ENCODE measurements at places on chromosomes 16 and 17.

DNA sequence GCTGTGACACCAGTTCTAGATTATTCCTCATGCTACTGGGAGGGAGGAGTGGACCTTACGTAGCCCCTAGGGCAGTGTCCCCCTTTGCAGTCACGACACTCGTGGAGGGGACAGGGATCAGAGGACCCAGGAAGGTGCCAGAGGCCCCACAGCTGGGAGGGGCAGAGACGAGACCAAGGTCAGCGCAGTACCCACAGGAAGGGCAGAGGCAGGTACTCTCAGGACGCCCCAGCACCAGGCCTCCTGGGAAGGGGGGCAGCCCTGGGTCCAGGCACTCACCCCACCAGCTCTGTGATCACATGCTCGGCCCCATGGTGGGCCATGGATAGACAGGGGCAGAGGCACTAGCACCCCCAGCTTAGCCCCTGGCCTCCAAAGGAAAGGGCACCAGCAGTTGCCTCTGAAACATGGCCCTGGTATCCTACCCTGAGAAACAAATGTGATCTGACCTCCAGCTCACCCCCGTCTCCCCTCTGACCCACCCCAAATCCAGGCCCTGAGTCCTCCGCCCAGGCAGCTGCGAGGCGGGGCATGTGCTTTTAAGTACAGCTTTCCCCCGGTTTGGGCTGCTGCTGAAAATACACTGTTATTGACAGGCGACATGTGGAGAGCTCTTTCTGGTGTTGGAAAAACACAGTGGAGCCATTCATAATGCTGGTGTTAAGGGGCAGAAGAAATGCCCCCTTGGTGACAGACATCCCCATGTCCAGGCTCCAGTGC, 361.9 kb downstream of the C16orf95 start:
- no peak for DNase-seq

GRCh38 chr16:73113336-73113735, 65.4 kb upstream of the ZFHX3 start:
- no peak for DNase-seq

- no peak for DNase-seq
These were observed 117.9 kb upstream of the MYOCD start for GRCh38 chr17:12547831-12548230.

GRCh38 chr16:7584561-7584960, 251.9 kb downstream of the RBFOX1 start:
- no peak for DNase-seq

- no peak for DNase-seq
These were observed 195.9 kb upstream of the PMFBP1 start for GRCh38 chr16:72367851-72368250.

- DNase-seq = no peak
These were observed 19.5 kb downstream of the MPHOSPH6 start for GRCh38 chr16:82150549-82150948.

DNA sequence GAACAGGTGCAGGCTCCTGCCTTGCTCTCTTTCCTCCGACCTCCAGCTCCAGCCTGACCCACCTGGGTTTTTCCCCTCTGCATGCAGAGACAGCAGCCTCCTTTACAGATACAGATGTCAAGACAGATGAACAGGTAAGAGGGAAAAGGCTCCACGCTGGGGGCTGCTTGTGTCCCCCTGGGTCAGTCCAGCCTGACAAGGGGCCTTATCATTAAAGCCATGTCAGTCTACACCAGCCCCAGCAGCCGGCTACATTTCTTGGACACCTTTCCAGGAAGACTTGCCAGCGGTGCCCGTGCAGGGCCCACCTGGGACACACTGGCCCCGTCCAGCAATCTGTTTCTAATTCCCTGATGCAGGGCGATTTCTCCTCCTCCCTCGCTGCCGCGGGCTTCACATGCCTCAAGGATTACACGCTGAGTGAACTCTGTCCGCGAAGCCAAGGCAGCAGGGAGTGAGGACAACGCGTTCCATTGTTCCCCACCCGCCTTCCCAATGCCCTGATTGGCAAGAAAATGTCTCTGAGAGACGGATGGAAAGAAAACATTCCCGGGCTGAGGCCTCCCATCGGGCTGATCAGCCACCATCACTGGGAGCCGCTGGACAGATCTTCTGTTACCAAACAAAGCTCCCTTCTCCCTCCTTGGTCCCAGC, 184.7 kb downstream of the C16orf95 start:
- DNase-seq = no peak

DNA sequence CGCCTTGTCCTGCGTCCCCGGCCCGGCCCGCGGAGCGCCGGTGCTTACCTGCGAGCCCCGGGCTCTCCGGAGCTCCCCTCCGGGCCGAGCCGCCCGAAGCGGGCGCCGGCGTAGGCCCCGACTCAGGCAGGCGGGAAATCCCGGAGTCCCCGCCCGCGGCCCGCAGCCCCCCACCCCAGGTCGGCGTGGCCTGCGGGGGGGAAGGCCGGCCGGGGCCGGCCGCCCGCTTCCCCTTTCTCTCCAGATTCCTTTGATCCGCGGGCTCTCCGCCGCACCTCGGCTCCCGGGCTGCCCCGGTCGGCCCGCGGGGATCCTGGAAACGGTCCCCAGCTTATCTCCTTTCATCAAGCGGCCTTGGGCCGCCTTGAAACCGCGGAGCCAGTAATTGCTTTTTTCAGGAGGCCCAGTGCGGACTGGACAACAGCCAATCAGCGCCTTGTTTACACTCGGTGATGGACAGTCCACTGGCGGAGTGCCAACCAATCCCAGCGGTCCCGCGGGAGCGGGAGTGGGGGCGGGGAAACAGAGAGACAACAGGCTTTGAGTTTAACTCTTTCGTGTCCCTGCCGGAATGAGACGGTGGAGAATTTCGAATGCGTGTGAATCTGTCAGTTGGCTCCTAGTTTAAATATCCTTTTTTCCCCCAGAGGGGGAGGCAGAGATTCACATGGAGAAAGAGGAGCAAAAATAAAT, 1.4 kb upstream of the BAHCC1 start:
- peak; percentile 99 for DNase-seq

DNA sequence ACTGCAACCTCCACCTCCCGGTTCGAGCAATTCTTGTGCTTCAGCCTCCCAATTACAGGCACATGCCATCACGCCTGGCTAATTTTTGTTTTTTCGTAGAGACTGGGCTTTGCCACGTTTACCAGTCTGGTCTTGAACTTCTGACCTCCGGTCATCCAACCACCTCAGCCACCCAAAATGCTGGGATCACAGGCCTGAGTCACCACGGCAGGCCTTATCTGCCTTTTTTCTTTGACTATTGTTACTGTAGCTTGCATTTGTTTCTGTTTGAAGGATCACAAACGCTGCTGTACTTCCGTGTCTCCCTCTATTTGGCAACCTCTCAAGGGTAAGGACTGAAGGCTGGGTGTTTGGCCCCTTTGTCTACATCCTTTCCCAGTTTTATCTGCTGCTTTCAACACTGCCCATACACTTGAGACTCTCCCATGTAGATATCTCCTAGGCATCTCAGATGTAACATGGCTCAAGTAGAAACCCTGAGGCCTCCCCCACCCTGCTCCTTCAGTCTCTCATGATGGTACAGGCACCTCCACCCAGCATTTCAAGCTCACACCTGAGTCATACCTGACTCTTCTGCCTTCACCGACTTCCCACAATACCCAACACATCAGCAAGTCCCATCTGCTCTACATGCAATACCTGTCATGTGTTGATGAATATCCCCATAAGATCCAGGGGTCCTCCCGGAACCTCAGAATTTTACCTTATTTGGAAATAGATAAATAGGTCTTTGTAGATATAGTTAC, 219.0 kb downstream of the CPPED1 start:
- DNase-seq = no peak

DNA sequence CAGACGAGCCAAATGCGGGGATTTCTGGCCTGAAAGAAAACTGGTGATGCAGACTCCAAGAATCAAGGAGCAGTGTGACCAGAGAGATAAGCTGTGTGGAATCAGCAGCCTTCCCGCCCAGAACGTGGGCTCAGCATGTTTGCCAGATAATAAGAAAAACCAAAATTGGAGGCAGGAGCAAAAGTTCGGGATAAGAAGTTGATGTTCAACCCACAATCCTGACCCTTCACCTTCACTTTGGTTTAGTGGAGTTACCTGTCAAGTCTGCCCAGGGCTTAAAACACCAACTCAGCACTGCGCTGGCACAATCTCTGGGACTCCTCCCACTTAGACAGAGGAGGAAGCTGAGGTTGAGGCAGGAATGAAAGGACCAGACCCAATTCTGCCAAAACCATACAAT, 3.1 kb downstream of the SLC43A2 start:
- no peak for DNase-seq

DNA sequence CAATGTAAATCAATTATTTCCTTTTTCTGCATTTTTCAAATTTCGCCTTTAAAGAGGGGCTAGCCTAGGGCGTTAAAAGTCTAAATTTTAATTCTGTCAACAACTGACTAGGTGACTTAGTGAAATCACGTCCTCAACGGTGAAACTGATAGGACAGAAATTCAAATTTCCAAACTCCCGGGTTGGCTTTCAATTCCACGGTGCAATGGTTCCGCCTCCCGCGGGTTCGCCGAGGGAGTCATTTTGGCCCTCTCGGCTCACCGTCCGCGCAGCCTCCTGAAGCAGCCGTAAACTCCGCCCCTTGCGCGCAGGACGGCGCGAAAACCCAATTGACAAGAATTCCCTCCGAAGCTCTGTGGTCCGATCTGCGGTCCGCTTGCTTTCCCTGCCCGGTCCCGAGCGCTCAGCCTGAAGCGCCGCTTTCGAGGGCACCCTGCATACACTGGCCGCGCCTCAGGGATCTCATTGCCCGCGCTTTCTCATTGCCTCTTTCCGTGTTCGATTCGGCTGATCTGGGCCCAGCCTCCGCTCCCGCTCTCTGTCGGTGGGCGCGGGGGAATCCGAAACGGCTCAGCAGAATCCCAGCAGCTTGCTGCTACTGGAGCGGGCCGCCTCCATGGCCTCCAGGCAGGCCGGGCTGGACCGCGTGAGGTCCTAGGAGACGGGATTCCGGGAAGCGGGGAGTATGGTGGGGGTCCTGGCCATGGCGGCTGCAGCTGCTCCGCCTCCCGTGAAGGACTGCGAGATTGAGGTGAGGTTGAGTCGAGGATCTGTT, at the start of gene ATAD5:
ATAD5 (plus strand) TSS at position 304 of the 775 bp plus-strand sequence; CDS start at position 686, 382 bp downstream.
- peak; percentile 79 for DNase-seq

GRCh38 chr16:12781777-12782176, 21.9 kb downstream of the CPPED1 start:
- no peak for DNase-seq

GRCh38 chr16:78990309-78990701, 610.2 kb downstream of the MAF start:
- no peak for DNase-seq

- no peak for DNase-seq
These were observed 527.8 kb upstream of the WSB1 start for GRCh38 chr17:26765860-26766709.

GRCh38 chr17:82385559-82386254, 14.1 kb downstream of the UTS2R start:
- no peak for DNase-seq

DNA sequence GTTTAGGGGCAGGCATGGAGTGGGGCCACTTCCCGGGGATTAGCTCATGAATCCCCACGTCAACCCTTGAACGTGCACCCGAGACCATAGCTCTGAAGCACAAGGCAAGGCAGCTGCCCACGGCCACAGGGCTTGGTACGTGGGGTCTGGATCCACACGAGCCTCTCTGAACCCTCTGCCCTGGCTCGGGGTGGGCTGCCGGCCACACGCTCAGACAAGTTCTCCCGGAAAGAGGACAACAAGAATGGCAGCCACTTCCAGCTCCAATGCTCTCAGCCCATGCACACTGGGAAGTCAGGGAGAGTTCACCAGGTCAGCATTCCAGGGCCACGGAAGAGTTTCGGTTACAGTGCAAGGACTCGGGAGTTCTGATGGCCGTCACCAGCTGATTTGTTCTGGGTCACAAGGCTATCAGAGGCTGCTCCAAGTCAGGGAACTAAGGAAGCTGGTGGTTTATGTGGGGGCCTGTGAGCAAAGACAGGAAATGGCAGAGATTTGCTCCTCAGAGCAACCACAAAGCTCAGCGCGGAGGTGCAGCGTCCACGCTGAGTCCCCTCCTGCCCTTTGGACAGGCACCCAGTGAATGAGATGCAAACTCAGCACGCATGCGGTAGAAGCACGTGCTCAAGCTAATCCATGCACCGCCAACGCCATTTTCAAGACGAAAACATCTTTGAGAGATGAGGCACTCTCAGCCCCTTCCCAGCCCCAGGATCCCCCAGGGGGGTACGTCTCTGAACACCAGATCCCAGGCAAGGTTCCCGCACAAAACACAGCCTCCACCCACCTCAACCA, 356.4 kb downstream of the FOXL1 start:
- DNase-seq = no peak

GRCh38 chr17:59464246-59464645, 101.2 kb upstream of the DHX40 start:
- no peak for DNase-seq

DNA sequence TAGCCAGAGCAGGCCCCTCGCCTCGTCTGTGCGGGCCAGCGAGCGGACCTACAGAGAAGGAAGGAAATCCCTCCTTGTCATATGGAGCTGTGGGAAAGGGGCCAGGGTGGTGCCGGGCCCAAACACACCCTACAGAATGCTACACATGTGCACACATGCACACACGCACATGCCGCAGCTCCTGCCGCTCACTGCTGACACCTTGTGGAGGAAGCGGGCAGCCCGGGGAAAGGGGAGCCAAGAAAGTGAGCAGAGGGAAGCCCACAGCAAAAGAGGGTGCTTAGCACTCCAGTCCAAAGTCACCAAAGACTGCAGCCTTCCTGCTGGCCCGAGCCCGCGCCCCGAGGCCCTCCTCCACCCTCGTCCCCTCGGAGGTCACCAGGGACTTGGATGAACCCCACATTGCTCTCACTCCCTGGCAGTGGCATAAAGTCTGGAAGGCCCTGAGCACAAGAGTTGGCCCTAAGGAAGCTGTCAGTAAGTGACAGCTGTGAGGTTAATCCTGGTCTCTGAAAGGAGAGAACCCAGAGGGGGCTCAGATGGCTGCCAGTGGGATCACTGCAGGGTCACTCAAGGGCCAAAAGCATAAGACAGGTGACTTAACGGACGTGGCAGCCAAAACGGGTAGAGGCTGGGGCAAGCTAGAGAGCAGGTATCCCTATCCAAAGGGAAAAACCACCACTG, 68.2 kb downstream of the MYO18A start:
- peak; percentile 55 for DNase-seq

DNA sequence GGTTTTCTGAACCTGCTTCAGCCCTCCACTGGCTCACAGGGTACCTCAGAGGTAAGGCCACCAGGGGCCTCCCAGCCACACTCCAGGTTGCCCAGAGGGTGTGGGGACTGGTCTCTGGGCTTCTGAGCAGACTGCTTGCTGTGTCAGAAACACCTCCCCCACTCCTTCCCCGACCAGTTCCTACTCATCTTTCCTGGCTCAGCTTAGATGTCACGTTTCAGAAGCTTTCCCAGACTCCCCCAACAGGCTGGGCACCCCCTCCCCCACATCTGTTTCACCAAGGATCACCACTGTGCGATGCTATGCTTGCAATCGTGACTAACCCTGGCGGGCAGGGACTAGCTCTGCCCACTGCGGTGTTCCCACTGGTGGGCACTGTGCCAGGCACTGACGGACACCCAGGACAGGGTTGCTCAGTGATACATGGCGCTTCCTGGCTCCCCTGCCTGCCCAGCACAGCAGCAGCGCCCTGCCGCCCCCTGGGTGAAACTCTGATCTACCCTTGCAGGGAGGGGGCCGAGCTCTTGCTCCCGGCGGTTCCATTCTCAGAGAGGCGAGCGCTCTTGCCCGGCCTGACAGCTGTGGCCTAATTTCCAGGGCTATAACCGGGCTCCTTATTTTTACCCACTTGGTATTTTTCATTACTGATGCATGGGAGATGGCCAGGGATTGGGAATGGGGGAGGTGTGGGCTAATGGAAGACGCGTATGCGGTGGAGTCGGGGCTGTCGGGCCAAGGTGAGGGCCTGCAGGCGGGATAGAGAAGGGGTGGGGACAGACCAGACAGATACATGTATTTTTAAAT, 29.4 kb upstream of the MTSS2 start:
- no peak for DNase-seq
